ENCODE measurements at places on chromosomes 13 and 19.

GRCh38 chr13:27083183-27083582 is 88.4 kb downstream of the USP12 start:
- no peak for DNase-seq

DNA sequence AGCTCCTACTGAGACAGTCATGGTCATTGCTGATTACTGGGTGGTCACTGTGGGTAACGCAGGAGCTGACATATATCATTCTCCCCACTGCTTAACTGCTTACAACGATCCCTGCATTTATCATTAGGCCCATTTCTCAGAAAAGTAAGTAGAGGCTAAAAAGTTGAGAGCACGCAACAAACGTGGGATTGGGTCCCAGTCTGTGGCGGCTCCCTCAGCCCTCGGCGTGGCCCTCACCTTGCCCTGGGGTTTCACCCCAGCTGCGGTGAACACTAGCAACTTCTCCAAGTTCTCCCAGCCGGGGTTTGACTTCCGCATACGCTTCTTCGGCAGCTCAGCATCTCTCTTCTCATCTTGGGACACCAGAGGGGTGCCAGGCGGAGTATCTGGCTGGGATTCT is 2.5 kb downstream of the PNKP start:
- no peak for DNase-seq

GRCh38 chr19:19209372-19209771 is 2.4 kb upstream of the NCAN start:
- no peak for DNase-seq

DNA sequence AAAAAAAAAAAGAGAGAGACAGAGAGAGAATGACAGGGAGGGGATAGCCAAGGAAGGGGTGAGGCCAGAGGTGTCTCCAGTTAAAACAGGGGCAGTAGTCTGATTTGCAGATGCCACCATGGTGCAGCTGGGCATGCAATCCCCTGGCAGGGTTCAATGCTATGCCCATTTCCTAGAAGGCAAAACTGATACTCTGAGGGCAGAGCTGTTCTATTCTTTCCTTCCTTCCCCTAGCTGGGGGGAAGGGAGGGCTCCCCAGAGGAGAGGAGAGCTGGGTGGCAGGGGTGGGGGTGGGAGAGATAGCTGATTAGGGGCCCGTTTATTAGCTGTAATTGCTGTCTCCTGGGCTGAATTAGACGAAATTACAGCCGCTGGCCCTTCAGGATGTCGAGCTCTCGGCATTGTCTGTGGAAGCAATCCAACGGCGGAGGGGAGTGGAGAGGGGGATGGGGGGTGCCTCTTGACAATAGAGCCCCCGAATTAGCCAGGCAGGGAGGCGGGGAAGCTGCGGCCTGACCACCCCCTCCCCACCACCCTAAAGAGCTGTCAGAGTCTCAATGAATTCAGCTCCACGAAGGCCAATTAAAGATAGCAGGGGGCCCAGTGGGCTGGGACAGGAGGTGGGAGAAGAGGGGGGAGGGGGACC is 14.4 kb upstream of the DPP9 start:
- DNase-seq, result no peak

DNA sequence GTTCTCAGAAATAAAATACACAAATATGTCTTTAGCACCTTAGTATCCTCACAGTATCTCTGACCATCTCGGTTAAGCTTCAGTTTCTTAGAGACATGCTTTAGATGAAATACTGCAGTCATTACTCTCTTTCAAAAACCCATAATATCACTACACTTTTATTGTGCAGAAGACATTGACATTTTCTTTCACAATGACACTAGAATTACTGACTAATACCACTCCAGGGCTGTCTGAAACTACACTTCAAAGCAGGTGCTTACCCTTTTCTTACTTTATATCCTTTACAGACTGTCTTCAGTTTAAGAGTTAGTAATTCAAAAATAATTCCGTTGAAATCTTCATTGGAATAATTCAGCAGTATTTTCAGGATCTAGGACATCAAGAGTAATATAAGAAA is 42.2 kb upstream of the SLITRK6 start:
- DNase-seq, result no peak

GRCh38 chr13:44660050-44660449 is 83.9 kb upstream of the TSC22D1 start:
- no peak for DNase-seq

DNA sequence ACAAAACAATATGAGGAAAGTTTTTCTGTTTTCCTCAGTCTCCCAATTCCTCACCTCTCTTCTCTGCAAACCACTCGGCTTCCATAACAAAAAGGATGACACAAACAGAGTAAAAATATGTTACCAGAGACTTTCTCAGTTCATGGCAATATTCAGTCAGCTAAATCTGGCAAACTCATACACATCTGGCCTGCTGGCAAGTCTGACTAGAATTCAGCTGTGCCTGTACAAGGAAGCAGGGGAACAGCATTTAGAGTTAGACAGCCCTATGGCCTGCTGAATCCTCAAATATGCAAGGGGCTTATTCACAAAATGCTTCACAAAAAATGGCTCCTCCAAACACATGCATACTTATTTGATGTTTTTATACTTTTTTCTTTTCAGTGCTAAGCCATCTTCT is 227.8 kb downstream of the ENOX1 start:
- no peak for DNase-seq

DNA sequence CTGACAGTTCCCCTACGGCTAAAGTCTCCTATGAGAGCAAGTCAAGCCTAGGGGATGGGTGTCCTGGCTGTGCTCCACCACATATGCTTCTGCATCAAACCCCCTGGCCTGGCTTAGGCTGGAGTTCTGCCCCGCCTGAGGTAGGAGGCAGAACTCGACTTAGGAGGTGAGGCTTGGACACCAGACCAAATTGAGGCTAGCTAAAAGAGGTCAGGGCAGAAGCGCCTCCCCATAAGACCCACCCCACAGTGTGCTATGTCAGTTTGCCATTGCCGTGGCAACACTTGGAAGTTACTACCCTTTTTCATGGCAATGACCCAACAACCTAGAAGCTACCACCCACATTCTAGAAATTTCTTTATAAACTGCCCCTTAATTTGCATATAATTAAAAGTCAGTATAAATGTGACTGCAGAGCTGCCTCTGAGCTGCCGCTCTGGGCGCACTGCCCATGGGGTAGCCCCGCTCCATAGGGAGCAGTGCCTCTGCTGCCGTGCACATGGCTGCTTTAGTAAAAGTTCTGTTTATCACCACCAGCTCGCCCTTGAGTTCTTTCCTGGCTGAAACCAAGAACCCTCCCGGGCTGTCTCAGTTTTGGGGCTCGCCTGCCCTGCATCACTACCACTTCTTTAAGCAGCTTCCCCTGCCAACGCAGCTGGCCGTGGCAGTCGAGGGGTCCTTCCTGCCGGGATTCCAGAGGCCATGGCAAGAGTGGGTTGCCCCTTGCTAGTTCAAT is 20.2 kb downstream of the AP1M1 start:
- no peak for DNase-seq

GRCh38 chr19:14616407-14616806 is 33.5 kb downstream of the CLEC17A start:
- no peak for DNase-seq

- DNase-seq, result no peak
Measured at GRCh38 chr19:638906-639252, 800 bp upstream of the FGF22 start.

DNA sequence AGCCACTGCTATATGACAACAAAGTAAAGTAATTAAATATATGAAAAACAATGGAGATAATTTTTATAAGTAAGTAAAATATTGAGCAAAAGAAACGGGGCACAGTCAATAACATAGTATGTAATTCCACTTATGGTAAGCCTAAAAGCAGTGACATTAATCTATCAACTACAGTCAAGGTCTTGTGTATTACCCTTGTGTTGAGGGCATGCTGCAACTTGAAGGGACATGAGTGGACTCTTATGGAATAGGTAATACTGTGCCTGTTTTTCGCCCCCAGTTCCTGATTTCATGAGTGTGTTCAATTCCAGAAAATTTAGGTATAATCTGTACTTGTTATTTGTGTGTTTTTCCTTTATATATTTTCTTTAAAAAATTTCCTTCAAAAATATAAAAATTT is 201.3 kb upstream of the SLITRK6 start:
- no peak for DNase-seq

- no peak for DNase-seq
Measured at GRCh38 chr19:35347171-35347929, at the start of gene FFAR1. Gene FFAR1, plus strand, starts transcription at chr19:35347902. Its CDS starts 3,650 bp downstream, at chr19:35351552.

DNA sequence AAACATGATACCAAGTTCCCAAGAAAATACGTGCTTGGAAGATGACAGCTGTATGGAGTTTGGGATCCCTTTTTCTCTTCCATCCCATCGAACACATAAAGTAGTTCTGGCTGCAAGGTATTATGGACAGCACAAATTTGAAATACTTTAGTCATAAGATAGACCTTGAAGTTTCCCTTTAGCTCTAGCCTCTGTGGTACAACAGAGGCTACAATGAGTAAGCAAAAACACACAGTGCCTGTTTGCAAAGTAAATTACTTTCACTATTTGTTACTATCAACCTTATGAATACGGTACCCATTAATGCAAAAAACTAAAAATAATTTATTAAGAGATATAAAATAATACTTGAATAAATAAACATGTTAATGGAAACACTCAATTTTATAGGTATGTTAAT is 21.0 kb upstream of the LRCH1 start:
- no peak for DNase-seq
